ENCODE measurements at places on chromosomes 7 and 10.

GRCh38 chr10:67971311-67971710 is 86.9 kb downstream of the SIRT1 start:
- DNase-seq = peak; percentile 4

DNA sequence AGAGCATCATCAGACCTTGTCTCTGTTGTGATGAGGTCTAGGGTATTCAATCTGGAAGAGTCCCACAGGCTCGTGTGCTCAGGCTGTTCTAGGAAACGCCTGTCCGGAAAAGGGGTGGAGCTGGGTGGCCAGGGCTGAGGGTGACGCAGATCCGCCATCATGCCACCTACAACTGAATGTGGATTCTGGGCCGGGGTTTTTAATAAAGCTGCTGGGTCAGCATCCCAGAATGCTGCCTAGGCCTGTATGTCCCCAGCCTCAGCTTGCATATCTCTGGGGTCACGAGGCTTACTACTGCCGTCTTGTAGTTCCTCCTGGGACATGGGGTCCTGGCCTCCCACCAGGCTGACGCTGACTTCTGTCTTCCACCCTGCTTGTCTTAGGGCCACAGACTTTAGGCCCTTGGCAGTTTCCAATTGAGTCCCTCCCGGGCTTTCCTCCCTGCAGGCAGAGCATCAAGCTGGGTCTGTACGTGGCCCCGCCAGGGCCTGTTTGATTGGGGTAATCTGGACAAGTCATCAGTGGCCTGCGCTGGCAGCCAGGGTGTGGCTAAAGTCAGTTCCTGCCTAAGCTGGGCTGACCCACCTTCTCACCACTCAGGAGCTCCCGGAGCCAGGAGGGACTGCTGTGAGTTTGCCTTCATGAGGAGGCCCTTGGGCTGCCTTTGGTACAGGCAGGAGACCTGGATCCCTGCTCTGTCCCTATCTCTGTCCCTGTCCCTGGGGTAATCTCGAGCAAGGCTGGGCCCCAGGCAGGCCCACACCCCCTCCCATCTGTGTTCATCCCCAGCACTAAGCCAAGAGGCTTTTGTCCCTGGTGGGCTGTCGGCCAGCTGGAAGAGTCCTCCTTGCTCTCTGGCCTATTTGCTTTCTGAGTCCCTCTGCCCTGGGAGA is 79.9 kb downstream of the ZMIZ1 start:
- peak; percentile 70 for DNase-seq

GRCh38 chr10:103595933-103596726 is 102.6 kb downstream of the NEURL1 start:
- DNase-seq = peak; percentile 22

- no peak for DNase-seq
Observed at GRCh38 chr7:50835156-50835555, 52.5 kb upstream of the GRB10 start.

- DNase-seq = no peak
Observed at GRCh38 chr7:143361552-143362130, 872 bp downstream of the FAM131B start.

DNA sequence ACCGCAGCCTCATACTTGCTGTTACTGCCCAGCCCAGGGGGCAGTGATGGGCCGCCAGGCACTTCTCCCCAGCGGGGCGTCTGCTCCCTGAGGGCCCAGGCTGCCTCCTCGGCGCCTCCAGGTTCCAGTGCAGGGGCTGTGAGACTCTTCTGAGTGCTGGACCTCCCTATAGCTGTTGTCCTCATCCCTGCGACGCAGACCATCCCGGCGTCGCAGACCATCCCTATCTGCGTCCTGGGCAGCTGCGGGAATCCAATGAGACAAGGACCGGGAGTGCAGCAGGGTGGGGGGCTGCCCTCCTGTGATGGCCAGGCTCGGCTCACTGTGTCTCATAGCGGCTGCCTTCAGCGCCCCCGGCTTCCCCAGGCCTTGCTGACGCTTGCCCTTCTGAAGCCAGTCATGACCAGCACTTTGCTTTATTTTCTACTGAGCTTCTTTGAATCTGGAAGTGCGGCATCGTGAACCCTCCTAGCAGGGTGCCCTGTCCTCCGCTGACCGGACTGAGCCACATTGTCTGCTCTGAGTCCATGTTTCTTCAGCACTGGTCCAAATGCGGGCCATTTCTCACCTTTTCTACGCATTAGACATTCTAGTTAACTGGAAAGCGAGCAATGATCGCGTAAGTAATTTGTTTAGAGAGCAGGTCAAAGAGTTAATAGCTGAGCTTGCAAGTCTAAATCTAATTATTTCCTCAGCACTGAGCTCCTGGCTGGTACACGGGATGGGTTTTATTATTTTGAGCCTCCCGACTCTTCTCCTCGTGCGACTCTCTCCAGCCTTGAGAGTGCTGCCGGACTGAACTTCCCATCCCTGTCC is 339.5 kb downstream of the WDR37 start:
- DNase-seq = no peak

DNA sequence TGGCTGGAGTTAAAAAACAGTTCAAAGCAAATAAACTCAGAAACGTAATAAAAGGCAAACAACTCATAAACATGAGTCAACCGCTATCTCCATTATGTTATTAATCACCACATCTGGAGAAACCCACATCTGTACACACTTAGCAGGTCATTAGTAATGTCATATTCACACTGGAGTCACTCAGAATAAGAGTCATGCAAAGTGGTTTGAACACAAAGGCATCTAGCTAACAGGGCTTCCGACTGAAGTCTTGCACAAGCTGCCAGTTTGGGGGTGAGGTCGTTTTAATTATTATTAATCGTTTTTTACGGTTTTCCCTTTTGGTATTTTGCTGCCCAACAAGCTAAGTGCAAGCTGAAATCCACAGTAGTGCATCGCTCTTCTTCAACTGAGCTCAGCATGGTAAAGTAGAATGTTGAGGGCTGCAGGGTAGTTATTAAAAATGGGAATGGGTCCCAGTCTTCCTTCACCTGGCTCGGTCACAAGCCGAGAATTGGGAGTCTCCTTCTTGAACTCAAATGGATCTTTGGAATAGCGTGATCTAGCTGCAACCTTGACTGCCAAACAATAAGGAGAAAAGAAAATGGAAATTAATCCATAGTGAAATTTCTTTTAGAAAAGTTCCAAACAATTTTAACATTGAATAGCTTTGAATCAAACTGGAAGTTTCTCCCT is 663.5 kb downstream of the KCNMA1 start:
- peak; percentile 5 for DNase-seq

GRCh38 chr10:118495499-118495898 is 99.9 kb downstream of the PRLHR start:
- no peak for DNase-seq

GRCh38 chr7:1229202-1229947 is 3.3 kb upstream of the UNCX start:
- no peak for DNase-seq

GRCh38 chr10:122486406-122487080 is 25.2 kb downstream of the HTRA1 start:
- no peak for DNase-seq

- DNase-seq = peak; percentile 65
Observed at GRCh38 chr7:91089382-91089963, 174.8 kb upstream of the FZD1 start.

DNA sequence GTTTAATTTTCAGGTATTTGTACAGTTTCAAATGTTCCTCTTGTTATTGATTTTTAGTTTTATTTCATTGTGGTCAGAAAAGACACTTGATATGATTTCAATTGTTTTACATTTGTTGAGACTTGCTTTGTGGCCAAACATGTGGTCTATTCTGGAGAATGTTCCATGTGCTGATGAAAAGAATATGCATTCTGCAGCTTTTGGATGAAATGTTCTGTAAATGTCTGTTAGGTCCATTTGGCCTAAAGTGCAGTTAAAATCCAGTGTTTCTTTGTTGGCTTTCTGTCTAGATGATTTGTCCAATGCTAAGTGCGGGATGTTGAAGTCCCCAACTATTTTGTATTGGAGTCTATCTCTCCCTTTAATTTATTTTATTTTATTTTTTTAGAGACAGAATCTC is 70.5 kb downstream of the ZNF503 start:
- no peak for DNase-seq

- DNase-seq = peak; percentile 33
Observed at GRCh38 chr7:47241112-47242065, 340.5 kb downstream of the TNS3 start.

DNA sequence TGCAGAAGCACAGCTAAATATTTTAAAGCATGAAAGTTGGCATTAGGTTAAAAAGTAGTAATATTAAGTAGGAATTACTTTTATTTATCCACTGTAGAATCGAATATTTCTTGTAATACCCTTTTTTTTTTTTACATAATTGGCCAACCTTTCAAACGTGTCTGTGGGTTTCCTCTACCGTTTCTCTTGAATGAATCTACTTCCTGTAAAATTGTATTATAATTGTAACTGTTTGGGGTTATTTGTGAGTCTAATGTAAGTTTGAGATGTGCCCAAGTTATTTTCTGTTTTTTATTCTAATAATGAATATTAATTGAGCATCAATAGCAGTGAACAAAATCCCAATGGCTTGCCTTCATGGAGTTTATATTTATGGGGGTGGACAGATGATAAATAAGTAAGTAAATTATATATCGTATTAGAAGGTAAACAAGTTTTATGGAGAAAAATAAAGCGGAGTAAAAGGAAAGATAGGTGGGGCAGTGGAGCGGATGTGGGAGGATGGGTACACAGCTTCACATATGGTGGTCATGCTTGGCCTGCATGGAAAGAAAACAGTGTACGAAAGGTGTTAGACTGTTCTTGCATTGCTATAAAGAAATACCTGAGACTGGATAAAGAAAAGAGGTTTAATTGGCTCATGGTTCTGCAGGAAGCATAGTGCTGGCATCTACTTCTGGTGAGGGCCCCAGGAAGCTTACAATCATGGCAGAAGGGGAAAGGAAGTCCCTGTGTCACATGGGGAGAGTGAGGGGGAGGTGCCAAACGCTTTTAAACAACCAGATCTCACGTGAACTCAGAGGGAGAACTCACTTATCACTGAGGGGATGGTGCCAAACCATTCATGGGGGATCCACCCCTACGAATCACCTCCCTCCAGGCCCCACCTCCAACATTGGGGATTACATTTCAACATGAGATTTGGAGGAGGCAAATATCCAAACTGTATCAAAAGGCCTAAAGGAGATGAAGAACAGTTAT is 5.4 kb downstream of the TSPAN13 start:
- no peak for DNase-seq

DNA sequence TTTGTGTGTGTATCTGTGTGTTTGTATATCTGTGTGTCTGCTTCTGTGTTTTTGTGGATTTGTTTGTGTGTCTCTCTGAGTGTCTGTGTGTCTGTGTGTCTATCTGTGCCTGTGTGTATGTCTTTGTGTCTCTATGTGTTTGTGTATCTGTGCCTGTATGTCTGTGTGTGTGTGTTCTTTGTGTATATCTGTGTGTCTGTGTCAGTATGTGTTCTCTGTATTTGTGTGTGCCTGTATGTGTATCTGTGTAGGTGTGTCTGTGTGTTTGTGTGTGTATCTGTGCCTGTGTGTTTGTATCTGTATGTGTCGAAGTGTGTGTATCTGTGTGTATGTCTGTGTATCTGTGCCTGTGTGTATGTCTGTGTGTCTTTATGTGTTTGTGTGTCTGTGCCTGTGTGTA is 118.2 kb downstream of the SH2D4B start:
- no peak for DNase-seq

DNA sequence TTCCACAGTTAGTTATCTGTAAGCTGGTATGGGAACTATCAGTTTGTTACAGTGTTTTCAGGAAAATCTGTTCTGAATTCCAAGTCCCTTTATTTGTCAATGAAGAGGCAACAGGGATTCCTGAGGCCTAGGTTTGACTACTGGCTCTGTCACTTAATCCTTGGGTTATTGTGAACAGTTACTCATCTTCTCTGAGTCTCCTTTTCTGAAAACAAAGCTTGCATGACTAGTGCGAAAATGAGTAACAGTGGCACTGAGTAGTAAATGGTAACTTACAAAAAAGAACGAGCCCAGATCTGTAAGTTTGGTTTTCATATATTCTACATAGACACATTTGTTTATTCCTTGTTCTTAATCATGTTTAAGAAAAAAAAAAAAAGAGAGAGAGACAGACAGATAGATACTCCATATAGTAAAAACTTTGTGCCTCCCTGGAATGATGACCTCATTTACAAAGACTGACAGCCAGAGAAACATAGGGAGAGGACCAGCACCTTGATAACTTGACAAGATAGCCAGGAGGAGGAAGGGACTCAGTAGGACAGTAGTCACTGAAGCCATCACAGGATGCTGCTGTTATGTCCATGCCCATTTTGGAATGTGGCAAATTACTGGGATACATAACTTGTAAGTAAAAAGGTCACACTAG is 1.9 kb downstream of the MRPS33 start:
- peak; percentile 54 for DNase-seq

- DNase-seq = no peak
Observed at GRCh38 chr7:47498229-47499056, 83.5 kb downstream of the TNS3 start.

GRCh38 chr7:139854124-139854511 is 25.1 kb downstream of the TBXAS1 start:
- DNase-seq = peak; percentile 99

GRCh38 chr10:4514445-4515108 is 311.4 kb upstream of the AKR1E2 start:
- peak; percentile 42 for DNase-seq

GRCh38 chr7:99734987-99735386 is at the start of gene CYP3A7:
Gene CYP3A7, minus strand, starts transcription at chr7:99735196. Its CDS starts 103 bp downstream, at chr7:99735093.
- no peak for DNase-seq

DNA sequence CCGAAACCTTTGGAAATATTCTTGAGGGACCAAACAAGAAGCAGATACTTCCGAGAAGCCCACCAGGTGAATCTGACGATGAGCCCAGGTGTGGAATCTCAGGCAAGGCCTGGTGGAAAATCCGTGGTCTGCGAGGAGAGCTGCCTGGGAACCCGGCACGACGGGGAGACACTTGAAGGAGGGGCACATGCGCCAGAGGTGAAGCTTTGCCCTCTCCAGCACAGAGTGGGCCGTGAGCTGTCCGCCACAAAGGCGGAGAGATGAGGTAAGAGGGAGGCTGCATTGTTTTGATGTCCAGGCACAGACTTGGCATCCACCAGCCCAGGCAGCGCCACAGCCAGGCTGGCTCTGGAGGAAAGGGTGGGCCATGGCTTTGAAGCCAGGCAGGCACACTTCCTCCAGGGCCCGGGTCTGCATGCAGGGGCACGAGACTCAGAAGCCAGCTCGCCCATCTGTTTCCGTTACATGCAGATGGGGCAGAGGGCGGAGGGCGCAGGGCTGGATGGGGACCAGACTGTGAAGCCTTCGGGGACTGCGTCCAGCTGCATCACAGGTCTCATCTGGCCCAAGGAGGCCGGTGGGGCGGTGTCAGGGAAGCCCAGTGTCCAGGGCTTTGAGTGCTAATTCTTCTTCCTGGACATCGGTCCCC is 45.4 kb downstream of the CALML3 start:
- no peak for DNase-seq

DNA sequence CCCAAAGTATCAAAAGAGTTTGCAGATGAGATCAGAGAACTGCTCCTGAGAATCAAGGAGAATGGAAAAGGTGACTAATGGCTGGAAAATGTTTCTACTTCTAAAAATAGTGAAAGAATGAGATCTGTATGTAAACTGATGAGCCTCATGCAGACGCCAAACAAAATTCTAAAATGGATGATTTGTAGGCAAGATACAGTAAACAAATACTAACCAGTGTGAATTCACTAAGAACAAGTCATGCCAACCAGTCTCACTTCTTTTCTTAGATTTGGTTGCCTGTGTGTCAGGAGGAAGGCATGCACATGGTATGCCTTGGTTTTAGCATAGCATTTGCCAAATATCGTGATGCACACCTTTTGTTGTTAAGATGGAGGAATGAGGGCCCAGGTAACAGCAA is 94.9 kb upstream of the PIK3CG start:
- peak; percentile 66 for DNase-seq

- DNase-seq = no peak
Observed at GRCh38 chr10:110404413-110404812, 93.3 kb upstream of the DUSP5 start.
